ENCODE measurements at places on chromosomes 12 and 14.

GRCh38 chr12:71865757-71866536 lies 26.4 kb downstream of the TBC1D15 start:
- no peak for DNase-seq

DNA sequence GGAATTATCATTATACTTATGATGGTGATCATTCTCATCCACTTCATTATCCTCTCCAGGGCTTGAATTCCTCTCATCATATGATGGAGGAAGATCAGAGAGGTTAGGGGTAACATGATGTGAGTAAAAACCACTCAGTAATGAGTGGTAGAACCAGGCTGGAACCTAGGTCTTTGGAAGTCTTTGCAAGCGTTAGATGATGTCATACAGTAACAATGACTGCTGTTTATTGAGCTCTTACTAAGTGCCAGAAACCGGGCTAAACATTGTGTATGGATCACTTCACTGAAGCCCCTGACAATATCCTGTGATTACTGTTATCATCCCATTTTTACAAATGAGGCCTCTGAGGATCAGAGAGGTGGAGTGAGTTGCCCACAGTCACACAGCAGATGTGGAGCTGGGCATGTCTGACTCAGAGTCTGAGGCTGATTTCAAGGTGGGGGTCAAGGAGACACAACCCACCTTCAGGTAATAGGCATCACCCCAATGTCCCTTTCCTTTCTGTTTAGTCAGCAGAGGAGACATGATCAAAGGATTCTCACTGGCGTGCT lies 19.5 kb downstream of the WSCD2 start:
- DNase-seq = no peak

DNA sequence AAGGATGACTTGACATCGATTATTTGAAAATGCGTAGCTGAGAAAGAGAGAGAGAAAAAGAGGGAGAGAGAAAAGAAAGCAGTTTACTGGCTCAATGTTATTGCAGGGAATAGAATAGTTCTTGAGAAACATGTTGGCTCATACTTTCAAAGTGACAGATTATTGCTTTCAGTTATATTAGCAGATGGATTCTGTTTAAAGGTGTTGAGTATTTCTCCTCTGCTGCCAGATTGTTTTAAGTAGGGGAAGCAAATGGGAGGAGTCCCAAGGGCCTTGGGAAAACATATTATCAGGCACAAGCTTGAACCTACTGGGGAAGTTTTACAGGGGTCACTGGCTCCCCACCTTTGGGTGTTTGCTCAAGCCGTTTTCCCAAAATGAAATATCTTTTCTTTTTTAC lies 203.8 kb upstream of the SRRM4 start:
- no peak for DNase-seq

GRCh38 chr14:75915045-75915444 lies 66.8 kb downstream of the TGFB3 start:
- DNase-seq = no peak

- DNase-seq = no peak
Measured at GRCh38 chr12:27865421-27865820, 85.4 kb upstream of the MANSC4 start.

GRCh38 chr14:93939304-93940229 lies 12.4 kb downstream of the FAM181A start:
- DNase-seq = peak; percentile 49

- no peak for DNase-seq
Measured at GRCh38 chr12:113955109-113955970, 10.8 kb downstream of the RBM19 start.
